ENCODE measurements at places on chromosomes 4 and X.

DNA sequence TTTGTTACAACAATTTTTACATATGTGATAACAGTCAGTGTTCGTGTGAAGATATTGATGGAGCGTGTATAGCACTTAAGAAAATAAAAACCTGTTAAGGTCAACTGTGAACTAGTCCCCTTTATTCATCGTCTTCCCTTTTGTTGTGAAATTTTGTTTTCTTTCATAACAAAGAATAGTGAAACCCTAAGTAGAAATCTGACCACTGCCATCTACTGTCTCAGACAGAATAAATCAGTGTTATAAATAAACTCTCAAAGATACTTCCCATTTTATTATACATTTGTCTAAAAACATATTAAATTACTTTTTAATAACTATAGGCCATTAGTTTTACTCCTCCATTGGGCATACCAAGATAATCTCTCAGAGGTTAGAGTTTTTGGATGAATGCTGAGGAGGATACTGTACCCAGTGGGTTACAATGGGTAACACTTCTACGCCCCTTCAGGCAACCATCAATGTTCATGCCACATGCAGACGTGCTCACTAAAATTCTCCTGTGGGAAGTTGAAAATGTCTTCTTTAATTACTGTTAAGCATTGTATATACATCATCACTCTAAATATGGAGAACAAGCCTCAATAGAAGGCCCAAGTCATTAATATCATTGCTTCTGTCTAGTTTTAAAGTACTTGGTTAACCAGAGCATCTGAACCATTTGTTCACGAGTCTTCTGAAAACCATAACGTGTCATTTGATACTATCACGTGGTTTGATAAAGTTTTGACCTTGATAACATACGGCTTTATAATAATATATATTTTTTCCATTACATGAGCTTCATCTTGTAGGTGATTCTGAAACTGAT lies 171.2 kb downstream of the TMA16 start:
- peak; percentile 40 for DNase-seq

GRCh38 chr4:110087070-110087708 lies 111.2 kb downstream of the ELOVL6 start:
- peak; percentile 88 for DNase-seq

DNA sequence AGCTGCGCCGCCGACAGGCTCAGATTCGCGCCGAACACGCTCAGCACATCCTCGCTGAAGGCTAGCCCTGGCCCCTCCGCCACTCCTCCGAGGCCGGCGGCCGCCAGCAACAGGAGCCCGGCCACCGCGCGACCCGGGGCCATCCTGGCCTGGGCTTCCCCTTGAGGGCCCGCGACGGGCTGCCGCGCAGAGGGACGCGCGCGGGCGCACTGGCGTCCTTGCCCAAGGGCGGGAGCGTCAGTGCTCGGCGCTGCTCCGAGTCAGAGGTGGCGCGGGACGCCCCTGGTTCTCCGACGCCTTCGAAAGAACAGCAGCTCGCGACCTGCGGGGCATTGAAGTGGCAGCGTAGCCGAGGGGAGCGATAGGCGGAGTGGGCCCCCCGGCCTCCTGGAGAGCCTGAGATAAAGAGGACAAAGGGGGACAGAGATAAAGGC lies 745 bp downstream of the SLC39A8 start:
- DNase-seq: peak; percentile 22

- DNase-seq: no peak
These were observed 9.5 kb downstream of the LGI2 start for GRCh38 chr4:25021216-25021615.

DNA sequence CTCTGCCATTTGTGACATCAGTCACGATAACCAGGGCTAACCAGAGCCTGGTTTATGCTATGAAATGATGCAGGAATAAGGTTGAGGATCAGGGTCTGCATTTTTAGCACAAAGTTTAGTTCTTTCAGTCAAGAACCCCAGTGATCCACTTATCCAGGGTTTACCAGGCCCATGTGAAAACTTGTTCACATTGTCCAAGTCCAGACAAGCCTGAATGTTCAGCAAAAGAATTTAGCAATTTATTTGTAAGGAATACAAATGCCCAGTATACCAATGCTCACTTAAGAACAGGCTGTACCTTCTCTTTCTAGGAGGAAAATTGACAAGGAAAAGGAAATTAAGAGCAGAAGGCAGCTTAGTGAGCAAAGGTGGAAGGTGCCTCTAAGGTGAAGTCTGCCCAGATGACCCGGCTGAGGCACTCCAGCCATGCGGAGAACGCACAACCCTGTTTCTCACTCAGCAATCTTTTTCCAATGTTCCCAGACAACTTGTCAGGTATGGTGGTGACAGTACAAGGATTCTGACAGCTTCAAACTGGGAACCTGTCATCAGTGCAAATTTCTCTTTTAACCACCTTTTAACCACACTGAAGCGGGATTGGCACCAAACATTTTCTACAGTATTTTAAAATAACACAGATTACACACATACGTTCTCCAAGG lies 54.0 kb downstream of the TBC1D9 start:
- no peak for DNase-seq

DNA sequence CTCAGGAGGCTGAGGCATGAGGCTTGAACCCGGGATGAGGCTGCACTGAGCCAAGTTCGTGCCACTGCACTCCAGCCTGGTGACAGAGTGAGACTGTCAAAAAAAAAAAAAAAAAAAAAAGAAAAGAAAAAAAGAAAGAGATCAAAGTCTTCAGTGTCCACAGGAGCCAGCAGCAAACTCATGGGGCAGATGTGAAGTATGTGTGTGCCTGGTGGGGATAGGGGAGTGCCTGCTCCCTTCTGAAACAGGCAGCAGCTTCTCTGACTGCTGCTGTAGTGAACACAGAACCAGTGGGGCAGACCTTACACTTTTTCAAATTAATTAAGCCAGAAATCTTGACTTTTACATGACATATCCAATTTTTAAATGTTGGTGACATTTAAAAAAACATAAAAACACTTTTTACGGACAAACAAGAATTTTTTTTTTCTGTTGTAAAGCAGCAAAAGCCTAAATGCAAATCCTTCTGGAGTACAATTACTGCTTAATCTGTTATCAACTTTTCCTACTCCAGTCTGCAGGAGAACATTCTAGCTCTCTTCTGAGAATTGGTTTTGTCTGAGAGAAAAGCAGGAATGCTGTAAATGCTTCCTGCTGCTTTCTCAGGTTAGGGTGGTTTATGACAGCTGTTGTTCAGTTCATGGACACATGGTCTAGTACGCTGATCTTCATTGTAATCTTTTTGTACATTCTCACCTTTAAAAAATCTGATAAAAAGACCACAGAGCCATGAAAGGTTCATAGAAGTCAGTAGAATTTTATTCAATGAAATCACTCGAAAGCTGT lies 311.1 kb downstream of the CAMK2D start:
- no peak for DNase-seq

DNA sequence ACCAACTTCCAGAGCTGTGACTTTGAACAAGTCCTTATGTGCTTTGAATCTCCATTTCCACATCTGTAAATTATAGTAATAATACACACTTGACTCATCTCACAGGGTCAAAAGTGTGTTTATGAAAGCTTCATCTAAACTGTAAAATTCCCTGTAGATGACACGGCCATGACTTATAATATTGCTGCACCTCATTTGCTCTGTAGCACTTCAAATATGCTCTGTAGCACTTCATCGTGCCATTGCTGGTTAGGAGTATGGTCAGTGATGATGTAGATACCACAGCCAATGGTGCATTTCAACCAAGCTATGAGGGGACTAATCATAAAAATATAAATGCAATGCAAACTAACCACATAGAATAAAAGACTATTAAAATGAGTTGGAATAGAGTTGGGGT lies 318.6 kb downstream of the ANK2 start:
- no peak for DNase-seq

DNA sequence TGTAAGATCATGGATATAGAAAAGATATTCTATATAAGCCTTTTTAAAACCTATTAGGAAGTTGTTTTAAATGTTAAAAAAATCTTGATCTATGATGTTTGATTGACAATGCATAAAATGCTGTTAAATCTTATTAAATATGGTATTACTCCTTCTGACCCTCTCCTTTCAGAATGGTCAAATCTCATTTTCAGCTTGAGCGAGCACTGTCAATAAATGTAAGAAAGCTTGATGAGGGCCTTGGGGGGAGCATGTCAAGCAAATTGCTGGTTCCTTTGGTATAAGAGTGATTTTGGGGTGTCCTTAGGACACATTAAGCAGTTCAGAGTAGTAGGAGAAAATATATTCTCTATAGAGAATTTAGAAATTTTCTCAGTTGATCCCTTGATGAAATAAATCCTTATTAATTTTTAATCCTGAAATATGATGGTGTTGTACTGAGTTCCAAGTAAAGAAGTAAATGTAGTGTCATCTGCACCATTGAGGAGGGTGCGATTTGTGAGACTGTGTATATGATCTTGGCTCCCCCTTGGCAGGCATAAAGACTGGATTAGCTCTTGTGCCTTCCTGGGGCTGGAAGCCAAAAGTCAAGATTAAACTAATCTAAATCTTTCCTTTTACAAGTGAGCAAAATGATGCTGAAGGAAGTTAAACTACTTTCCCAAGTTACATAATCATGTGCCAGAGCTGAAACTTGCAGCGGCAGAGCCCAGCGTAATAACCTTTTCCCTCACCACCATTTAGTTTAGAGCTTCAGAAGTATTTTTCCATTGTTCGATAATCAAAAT lies 82.6 kb upstream of the ANK2 start:
- DNase-seq: no peak

- DNase-seq: no peak
These were observed 3.0 kb upstream of the SPATA4 start for GRCh38 chr4:176198316-176198903.

DNA sequence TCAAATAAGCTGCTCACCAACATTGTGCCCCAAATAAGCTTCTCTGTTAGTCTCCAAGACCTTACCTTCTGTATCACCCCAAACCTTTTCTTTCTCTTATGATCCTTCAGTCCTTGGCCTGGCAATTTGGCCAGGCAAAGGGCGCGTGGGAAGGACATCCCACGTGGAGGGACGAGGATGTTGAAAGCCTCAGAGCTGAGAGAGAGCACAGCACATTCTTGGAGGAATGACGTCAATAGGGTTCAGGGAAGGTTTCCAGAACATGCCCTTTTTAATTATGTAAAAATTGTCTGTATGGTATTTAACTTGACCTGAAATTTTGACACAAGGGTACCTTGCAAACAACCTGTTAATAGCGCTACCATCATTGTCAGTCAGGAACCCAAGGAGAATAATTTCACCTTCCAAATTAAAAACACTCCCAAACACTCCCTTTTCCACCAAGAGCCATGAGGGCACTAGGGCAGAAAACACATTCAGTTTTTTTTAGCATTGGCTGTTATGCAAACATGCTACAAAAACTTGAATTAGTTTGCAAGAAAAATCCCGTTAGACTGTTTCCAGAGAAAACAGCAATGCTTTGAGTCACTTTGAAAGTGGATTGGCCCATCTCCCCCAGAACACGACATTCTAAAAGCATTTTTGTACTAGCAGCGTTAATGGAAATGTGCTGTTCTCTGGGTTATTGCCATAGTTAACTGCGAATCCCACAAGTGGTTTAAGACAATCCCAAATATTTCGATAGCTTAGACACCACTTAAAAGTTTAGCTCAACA lies 183.2 kb upstream of the PUDP start:
- no peak for DNase-seq

DNA sequence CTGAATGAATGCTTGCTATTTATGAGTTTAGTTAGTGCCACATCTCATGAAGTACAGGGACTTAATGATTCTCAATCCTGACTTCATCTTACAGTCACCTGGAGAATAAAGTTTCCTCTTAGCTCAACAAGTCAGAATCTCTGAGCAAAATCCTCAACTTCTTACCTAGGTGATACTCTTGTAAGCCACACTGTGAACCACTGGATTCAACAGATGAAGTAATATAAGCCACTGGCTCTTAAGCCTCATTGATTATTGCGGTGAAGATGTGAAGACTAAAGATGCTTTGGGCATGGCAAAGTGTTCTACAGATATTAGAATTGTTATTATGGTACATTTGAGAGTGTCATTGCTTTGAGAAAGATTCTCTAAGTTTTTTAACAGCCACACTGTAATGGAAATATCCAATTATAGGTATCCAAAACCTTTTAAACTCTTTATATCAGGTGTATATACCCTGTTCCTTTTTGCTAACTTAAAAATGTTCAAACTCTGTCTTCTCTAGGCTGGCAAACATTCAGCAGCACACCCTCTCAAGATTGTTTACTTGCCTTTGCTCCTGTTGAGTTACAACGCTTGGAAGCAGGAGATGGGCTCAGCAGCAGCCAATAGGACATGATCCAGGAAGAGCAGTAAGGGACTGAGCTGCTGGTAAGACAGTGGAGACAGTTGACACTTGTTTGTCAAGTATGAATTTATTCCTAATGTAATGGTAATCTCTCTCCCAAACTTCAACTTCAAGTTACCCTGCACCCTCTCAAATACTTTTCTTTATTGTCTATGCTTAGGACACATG lies 43.4 kb downstream of the TET2 start:
- DNase-seq: no peak

DNA sequence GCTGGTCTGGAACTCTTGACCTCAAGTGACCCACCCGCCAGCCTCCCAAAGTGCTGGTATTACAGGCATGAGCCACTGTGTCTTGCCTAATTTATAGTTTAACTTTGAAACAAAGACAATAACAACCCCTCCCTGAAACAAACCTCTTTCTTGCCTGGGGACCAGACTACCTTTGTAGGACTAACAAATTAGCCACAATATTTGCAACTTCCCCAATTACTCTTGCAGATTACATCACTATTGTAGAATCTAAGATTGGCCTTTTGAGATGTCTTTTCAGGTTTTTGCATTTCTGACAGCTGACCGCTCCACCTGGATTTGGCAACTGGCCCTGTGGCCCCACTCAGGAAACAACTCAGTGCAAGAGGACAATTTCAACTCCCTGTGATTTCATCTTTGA lies 84.8 kb downstream of the AKAP4 start:
- no peak for DNase-seq

- no peak for DNase-seq
These were observed 74.3 kb downstream of the METTL14 start for GRCh38 chr4:118759481-118759880.

DNA sequence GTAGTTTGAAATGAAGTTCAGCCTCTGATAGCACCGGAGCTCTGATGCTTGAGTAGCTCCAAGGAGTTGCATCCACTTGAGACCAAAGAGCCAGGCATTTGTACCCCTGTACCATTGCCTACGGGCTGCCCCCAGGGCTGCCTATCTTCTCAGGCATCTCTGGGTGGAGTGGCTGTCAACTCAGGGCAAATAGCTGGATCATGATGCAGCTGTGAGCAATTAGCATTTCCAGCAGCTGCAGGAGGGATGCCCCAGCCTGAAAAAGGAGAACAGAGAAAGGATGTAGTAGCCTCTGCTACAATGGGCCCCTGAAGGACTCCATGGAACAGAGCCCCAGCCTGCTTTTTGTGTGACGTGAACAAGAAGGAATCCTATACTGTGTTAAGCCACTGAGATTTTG lies 492.6 kb downstream of the BCOR start:
- DNase-seq: no peak

- DNase-seq: peak; percentile 2
These were observed 359.5 kb upstream of the FGF16 start for GRCh38 chrX:77087529-77088169.

DNA sequence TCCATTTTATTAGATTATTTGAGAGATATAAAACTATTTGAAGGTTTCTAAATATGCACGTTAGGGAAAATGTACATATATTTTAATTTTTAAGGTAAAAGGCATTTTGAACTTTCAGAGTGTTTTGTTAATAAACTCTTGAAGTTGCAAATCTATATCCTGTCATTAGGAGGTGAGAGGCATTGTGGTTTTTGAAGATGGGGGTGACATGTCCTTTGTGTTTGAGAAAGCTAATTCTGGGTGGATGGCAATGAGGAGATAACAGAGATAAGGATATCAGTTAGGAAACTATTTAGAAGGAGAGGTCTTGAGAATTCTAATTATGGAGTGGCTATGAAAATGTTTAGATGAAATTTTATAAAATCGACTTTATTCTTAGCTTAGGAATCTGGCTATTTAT lies 6.1 kb downstream of the STIM2 start:
- DNase-seq: no peak

All from pons (tissue), 1 donor.